ENCODE measurements at places on chromosomes 7 and 10. TPM values are rescaled to one million over a fixed set of nuclear protein-coding genes. Genes with fewer than 3 reads are reported as not detected.

DNA sequence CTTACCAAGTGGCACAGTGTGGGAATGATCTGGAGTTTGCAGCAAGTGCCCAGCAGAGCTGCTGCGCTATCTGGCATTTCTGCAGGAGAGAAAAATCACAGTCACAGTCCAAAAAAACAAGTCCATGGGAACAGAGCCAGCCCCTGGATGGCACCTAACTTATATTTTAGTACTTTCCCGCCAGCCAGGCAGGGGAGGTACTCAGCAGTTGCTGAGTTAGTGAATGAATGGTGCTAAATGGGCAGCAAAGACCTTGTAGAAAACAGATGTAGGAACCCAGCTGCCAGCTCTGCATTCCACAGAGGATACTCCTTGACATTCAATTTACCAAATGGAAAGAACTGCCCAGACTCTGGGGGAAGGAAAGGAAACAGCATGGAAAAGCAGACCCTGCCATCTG is 54.5 kb downstream of the GSDME start:
- no peak for DNase-seq

DNA sequence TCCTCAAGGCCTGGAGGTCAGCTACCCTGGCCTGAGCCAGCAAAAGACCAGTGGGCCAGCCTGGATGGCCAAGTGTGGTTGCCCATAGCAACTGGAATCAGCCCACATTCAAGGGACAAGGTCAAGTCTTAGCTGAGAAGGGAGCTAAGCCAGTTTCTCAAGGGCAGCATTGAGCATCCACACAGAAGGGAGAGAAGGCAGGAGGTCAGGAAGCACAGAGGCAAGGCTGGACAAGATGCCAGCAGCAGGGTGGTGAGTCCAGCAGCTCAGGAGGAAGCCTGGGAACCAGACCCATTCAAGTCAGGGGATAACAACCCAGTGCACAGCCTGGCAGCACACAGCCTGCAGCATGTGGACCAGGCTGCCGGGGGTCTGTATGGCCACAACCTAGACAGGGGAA is 54.0 kb upstream of the ZMIZ1 start:
- no peak for DNase-seq

AGAP5 gene
- 5.2 TPM for total RNA-seq

ZNF107 gene
- total RNA-seq: 3.6 TPM

TMED4 gene
- total RNA-seq: 129 TPM

DNA sequence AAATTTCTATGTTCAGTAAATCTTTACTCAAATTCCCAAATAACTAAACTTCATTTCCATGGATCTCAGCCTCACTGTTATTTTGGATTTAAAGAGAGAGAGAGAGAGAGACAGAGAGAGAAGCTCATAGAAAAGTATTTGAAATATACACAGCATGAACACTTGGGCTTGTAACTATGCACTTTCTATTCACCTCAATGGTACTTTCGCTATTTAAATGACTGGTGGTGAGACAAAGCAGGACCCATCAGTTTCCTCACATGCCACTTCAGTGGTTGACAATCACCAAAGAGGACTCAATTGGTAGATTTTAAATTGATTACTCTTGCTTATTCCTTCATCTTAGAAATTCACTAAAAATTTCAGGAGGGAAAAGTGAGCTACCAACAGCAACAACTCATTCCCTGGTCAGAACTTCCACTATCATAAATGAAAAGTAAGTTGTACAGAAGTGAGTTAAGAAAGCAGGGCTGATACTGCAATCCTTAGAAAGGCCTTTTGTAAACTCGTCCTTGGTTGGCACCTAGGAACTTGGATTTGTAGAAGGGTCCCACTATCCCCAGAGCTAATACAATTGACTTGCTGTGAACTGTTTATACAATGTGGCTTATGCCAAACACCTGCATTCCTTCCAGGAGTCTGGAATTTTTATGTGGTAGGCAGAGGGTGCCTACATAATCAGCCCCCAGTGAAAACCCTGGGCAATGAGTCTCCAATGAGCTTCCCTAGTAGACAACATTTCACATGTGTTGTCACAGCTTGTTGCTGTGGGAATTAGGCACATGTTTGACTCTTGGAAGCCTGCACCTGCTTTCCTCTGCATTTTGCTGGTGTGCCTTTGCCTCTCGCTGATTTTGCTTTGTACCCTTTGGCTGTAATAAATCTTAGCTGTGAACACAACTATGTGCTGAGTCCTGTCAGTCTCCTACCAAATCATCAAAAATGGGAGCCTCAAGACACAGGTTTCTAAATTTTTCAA is 10.8 kb downstream of the ERLIN1 start:
- DNase-seq: no peak

All from NCI-H460 (cell line).